ENCODE measurements at places on chromosomes 12 and 14.

- DNase-seq, result no peak
Measured at GRCh38 chr12:113720629-113721028, 245.5 kb downstream of the RBM19 start.

DNA sequence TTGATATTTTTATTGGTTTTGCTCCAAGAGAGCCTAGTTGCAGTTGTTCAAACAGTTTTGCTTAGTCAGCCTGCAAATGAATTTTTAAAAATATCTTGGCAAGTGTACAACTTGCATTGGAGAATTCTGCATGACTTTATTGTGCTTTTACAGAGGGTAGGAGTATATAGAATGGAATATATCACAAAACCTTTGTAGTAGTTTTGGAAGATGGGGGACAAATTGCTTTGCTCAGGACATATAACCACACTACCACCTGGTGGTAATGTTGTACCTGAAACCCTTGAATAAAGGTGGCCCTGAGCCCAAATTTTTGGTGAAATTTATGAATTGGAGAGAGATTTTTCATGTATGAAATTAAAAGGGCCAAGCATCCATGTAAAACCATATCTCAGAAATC is 645.2 kb downstream of the MED13L start:
- peak; percentile 13 for DNase-seq

- DNase-seq, result no peak
Measured at GRCh38 chr14:56122301-56122700, 4.1 kb downstream of the PELI2 start.

DNA sequence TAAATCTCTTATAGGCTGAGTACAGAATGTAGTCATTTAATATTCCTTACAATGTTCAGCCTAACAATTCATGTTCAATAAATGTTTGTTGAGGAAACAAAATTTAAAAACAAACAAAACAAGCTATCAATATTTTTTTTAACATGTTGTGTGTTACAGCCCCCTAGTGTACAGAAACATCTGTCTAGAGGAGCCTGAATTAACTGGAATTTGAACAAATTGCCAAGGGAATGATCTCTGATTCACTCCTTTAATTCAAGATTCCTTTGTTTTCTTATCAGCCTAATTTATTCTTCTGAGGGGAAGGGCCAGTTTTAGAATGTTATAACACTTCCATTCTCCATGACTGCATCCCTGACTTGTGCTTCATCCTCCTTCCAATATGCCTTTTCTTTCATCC is 127.2 kb downstream of the CMAS start:
- DNase-seq, result no peak

DNA sequence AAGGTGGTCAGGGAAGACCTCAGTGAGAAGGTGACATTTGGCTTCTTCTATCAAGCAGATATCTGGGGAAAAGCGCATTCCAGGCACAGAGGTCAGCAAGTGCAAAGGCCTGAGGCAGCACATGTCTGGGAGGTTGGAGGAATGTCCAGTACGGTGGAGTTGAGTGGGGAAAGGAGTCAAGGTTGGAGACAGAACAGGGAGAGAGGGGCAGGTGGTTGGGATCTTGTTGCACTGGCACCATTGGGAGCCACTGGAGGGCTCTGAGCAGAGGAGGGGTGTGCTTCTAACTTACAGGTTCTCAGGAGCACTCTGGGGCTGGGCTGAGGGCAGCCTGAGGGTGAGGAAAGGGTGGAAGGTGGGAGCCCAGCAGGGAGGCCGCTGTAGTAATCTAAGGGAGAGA is 52.1 kb downstream of the EID3 start:
- DNase-seq, result no peak

- no peak for DNase-seq
Measured at GRCh38 chr12:57730336-57731067, 8.0 kb downstream of the AGAP2 start.

DNA sequence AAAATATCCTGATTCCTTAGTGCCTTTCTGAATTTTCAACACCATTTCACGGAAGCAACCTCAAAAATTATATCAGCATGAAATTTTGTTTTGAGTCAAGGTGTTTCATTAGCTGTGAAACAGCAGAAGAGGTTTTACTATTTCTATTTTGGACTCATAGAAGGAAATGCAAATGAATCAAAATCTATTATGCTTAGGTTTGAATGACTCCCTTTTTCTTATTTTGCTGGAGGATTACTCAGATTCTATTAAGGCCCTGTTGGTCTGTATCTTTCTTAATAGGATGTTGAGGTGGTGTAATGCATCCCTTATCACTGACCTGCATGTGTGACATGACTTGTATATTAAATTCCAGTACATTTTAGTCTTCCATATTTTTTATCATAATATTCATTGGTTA is 165.8 kb downstream of the TMTC2 start:
- DNase-seq, result no peak

GRCh38 chr12:63668028-63668799 is at the start of gene DPY19L2:
DPY19L2 (minus strand) TSS chr12:63668493; CDS start chr12:63668393, 100 bp downstream.
- DNase-seq, result peak; percentile 37

DNA sequence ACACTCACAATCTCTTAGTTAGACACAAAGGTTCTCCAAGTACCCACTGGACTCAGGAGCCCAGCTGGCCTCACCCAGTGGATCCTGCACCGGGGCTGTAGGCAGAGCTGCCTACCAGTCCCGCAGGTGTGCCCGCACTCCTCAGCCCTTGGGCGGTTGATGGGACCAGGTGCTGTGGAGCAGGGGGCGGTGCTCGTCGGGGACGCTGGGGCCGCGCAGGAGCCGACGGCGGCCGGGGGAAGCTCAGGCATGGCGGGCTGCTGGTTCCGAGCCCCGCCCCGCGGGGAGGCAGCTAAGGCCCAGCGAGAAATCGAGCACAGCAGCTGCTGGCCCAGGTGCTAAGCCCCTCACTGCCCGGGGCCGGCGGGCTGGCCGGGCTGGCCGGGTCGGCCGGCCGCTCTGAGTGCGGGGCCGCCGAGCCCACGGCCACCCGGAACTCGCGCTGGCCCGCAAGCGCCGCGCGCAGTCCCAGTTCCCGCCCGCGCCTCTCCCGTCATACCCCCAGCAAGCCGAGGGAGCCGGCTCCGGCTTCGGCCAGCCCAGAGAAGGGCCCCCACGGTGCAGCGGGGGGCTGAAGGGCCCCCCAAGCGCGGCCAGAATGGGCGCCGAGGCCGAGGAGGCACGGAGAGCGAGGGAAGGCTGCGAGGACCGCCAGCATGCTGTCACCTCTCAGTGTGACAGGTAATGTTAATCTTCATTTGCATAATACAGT is 506.8 kb downstream of the LRFN5 start:
- no peak for DNase-seq

GRCh38 chr12:754851-755562 is 2.6 kb downstream of the WNK1 start:
- DNase-seq, result peak; percentile 72

- no peak for DNase-seq
Measured at GRCh38 chr12:47862881-47863280, 41.9 kb downstream of the VDR start.

GRCh38 chr14:60064491-60065072 is 27.1 kb upstream of the PCNX4 start:
- peak; percentile 60 for DNase-seq

GRCh38 chr12:45914090-45914489 is 76.3 kb downstream of the SCAF11 start:
- DNase-seq, result no peak
